ENCODE measurements at places on chromosomes 4 and X.
A peak's percentile ranks its signal among the peaks of the same experiment; 100 is the strongest.

GRCh38 chr4:3749081-3749480 is 17.1 kb upstream of the ADRA2C start:
- H3K4me1 ChIP-seq: no peaks in the 10 kb centered on the region
- no peaks in the 10 kb centered on the region for H3K36me3 ChIP-seq
- DNase-seq: no peak
- peaks cover 71% of the 10 kb centered on the region for H3K27me3 ChIP-seq

- H3K27ac ChIP-seq: peak overlapping the region; percentile 11
- no peaks in the 10 kb centered on the region for H3K27me3 ChIP-seq
- no peaks in the 10 kb centered on the region for H3K36me3 ChIP-seq
- no peak for DNase-seq
- H3K4me3 ChIP-seq: no peak overlapping the region
- peaks cover 5% of the 10 kb centered on the region for H3K4me1 ChIP-seq
Measured at GRCh38 chrX:34467437-34467836, 189.6 kb downstream of the TMEM47 start.

DNA sequence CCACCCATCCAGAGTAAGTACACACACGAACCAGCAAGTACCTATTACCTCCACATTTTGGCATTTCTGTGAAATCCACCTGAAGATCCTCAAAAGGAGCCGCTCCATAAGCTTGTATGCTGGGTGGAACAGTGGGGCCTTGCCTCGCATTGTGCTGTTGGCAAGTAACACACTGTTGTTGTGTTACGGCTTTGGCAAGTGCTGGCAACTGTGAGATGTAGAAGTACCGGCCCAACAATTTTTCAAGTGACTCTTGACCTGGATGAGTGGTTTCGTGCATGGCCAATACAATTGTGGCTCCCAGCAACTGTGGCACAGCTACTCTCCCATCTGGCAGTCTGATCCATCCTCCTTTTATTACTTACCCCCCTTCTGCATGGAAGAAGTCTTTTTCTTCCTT is 128.7 kb downstream of the CCNB3 start:
- H3K27me3 ChIP-seq: no peaks in the 10 kb centered on the region
- no peak overlapping the region for H3K4me3 ChIP-seq
- DNase-seq: no peak
- H3K4me1 ChIP-seq: no peaks in the 10 kb centered on the region
- H3K36me3 ChIP-seq: no peaks in the 10 kb centered on the region
- no peak overlapping the region for H3K27ac ChIP-seq

GRCh38 chr4:34323549-34324320 is 1920.6 kb downstream of the ARAP2 start:
- no peaks in the 10 kb centered on the region for H3K27me3 ChIP-seq
- no peak overlapping the region for H3K27ac ChIP-seq

DNA sequence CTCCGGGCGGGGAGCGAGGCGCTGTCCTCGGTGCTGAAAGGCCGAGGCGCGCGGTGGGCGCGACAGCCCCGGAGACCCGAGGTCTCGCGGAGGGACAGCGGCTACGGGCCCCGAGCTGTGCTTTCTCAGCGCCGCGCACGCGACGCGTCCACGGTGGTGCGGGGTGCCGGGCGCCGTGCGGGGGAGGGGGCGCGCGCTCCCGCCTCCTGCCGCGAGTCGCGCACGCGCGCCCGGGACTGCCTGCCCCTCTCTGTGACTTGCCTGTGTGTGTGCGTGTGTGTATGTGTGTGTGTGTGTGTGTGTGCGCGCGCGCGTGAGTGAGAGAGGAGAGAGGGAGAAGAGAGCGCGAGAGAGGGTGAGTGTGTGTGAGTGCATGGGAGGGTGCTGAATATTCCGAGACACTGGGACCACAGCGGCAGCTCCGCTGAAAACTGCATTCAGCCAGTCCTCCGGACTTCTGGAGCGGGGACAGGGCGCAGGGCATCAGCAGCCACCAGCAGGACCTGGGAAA is at the start of gene GRIA2:
Gene GRIA2 (plus strand): TSS at position 358 of the 511 bp plus-strand sequence. CDS start 315 bp downstream, outside the sequence.
- peaks cover 55% of the 10 kb centered on the region for H3K27me3 ChIP-seq
- no peak within 1 kb of the TSS for H3K4me3 ChIP-seq
- no peak for DNase-seq
- no peaks in the 10 kb centered on the region for H3K4me1 ChIP-seq

GRCh38 chr4:8310306-8310705 is 40.8 kb downstream of the HTRA3 start:
- no peaks in the 10 kb centered on the region for H3K36me3 ChIP-seq
- H3K27ac ChIP-seq: no peak overlapping the region
- H3K4me3 ChIP-seq: no peak overlapping the region
- H3K27me3 ChIP-seq: no peaks in the 10 kb centered on the region

- H3K4me3 ChIP-seq: no peak overlapping the region
- H3K4me1 ChIP-seq: no peaks in the 10 kb centered on the region
- H3K27ac ChIP-seq: no peak overlapping the region
- H3K27me3 ChIP-seq: no peaks in the 10 kb centered on the region
- DNase-seq: no peak
Measured at GRCh38 chrX:84469226-84469625, 33.0 kb downstream of the HDX start.

DNA sequence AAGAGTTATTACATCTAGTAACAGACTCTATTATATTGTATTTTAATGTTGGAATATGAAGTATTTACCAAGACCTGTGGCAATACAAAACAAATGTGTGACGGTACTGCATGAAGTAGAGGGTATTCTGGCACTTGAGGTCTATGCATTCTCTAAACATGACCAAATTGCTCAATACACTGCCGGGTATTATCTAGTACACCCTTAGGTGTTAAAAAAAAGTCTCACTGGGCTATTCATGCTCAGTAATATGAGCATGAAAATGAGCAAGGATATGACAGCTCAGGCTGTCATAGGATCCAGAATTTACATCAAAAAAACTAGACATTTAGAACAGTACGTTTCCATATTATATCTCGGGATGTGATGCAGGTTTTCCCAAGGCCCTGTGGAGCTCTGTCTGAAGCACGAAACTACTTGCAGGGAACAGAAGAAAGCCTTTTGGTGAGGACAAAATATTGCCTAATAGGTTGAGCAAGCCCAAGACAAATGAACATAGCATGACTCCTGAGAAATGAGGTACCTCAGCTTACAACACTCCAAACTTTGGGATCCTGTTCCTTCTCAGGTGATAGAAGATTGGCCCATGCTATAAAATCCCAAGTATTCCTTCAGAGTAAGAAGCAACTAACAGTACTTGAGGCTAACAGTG is 74.1 kb upstream of the MAOA start:
- no peaks in the 10 kb centered on the region for H3K36me3 ChIP-seq
- peak overlapping the region; percentile 71 for H3K27ac ChIP-seq
- no peak overlapping the region for H3K4me3 ChIP-seq
- DNase-seq: no peak
- H3K27me3 ChIP-seq: no peaks in the 10 kb centered on the region

All from RWPE2 (cell line).